ENCODE measurements at places on chromosomes 5 and 9. TPM values are rescaled to one million over a fixed set of nuclear protein-coding genes. Genes with fewer than 3 reads are reported as not detected.

DNA sequence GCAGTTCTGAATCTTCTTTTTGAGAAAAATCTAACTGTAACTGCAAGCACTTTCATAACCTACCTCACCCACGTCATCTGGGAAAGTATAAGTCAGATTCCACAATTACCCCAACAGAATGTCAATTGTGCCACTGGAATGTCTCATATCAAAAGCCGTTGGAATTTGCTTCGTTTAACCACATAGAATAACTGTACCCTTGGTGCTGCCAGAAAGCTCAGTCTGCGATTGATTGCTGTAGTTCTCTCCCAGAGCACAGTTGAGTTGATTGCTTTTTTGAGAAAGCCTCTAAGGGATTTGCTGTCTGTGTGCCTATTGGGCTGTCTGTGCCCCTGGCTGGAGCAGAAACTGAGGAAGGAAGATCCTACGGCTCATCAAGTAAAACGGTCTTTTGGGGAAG is 583.6 kb downstream of the TMEM38B start:
- no peak for DNase-seq

DNA sequence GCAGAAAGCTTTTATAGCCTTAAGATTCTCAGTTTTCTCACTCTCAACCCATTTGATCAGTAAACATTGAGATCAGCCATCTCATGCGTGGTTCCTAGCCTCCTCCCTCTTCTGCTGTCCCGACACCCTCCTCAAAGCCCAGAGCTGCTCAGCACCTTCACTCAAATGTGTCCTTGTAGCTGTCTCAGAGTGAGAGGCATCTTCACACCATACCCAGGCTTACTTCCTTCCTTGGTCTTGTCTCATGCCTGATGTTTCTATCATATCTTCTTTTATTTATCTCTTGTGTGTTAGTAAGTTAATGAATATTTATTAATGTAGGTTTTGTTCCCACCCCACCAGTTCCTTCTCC is 72.4 kb upstream of the SNX2 start:
- no peak for DNase-seq

- peak; percentile 92 for DNase-seq
Measured at GRCh38 chr5:159448-160172, 31.7 kb upstream of the LRRC14B start.

DNA sequence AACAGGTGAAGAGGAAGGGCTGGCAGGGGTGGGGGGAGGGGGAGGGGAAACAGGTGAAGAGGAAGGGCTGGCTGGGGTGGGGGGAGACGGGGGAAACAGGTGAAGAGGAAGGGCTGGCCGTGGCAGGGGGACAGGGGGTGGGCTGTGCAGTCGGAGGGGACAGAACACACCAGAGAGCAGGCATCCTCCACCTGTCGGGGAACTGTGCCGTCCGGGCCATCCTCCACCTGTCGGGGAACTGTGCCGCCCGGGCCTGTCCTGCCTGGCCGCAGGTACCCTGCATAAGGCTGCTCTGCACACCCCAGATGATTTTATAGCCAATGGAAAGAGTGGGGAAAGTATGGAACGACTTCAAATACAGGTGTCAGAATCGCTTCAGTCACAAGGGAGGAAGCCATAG is 32.5 kb upstream of the PPP1R26 start:
- DNase-seq, result no peak

- DNase-seq, result no peak
Measured at GRCh38 chr5:101626572-101626971, 669.5 kb downstream of the SLCO4C1 start.

GRCh38 chr9:121133104-121133816 is 58.5 kb downstream of the CNTRL start:
- DNase-seq, result no peak

The SEMA5A gene
- 17.7 TPM for total RNA-seq

All from fibroblast of lung (primary cell).